GM12892 (cell line): ENCODE measurements at places on chromosomes 16 and 17.
A peak's percentile ranks its signal among the peaks of the same experiment; 100 is the strongest.

GRCh38 chr17:80664217-80664790 lies 119.7 kb downstream of the RPTOR start:
- DNase-seq = no peak

GRCh38 chr16:69371564-69371963 lies 14.2 kb downstream of the TERF2 start:
- no peak for DNase-seq

DNA sequence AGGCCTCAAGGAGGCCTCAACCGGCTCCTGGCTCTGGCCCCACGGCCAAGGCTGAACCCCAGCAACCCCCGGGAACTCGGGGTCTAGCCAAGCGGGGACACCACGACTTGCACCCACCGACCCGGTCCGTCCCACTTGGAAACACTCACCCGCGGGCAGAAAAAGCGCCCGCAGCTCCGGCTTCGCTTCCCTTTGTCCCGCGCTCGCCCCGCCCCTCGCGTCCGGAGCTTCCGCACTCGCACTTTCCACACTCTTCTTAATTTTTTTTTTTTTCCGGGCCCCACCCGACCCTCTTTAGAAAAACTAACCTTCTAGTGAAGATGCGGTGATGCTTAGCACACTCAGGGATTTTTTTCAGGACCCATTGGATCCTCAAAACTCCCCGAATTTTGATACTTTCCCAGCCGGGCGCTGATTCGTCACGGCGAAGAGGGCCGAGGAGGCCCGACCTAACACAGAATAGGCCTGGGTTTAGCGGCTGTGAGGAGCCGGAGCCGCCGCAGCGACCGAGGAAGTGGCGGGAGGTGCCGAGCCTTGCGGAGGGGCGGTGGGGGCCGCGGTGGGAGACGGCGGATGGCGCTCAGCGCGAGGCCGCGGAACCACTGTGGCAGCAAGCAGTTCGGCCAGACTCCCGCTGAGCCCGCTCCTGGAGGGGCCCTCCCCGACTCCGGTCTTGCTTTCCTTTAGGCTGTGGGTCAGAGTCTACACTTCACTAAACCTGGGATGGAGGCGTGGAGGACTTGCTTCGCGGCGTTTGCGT lies at the start of gene SMARCE1:
TSS of gene SMARCE1 (minus strand) at position 195 of the 760 bp plus-strand sequence. CDS start 2,016 bp downstream, outside the sequence.
- peak; percentile 54 for DNase-seq

DNA sequence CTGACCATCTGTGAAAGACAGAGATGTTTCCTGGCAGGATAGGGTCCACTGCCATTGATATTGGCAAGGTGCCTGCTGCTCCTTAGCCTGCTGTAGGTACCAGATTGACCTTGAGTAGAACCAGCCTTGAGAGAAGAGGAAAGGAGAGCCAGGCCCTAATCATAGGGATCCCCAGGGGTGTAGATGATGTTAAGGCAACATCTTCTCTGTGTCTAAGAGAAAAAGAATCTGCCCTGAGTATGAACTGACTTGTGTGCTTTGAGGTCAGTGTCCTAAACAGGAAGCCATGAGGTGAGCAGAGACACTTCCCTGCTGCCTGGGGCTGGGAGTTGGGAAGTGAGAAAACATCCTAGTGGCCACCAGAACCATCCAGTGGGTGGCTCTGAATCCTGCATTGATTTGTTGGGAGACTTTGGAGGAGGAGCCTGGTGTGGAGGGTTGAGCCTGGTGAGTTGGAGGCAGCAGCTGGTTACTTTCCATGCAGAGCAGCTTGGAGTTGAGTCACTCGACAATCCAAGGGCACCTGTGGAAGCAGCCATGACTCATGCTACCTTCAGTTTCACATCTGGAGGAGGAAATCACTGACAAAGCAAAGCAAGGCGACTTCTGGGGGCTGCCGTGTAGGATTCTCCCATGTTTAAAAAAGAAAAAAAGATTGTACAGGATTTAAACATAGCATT lies 47.8 kb downstream of the BMERB1 start:
- DNase-seq = no peak

DNA sequence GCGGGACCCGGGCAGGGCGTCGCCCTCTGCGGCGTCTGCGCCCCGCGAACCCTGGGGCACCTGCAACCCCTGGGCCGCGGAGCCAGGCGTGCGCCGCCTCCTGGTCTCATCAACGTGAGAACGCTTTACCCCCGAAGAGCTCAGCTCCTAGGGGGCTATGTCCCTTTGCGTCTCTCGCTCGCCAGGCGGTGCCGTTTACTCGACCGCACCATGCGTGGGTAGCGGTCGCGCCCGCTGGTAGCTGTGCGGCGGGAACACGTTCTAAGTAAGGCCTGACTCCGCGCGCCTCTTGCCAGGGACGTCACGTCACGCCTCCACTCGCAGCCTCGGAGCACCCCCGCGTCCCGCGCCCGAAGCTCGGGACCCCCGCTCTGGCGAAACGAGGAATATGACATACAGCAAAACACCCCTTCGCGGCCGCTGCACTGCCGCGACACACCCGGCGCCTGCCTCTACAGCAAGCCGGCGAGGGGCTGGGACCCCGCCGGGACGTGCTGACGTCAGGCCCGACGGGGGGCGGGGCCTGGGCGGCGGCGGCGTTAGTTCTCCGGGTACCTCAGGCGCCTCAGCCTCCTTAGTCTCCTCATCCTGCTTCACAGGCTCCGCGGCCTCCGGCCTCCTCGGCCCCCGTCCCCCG lies at the start of gene RAB11FIP3:
TSS of gene RAB11FIP3 (plus strand) at position 568 of the 637 bp plus-strand sequence. CDS start 358 bp downstream, outside the sequence.
- peak; percentile 93 for DNase-seq

GRCh38 chr17:31575043-31575442 lies 183.6 kb downstream of the RAB11FIP4 start:
- no peak for DNase-seq

DNA sequence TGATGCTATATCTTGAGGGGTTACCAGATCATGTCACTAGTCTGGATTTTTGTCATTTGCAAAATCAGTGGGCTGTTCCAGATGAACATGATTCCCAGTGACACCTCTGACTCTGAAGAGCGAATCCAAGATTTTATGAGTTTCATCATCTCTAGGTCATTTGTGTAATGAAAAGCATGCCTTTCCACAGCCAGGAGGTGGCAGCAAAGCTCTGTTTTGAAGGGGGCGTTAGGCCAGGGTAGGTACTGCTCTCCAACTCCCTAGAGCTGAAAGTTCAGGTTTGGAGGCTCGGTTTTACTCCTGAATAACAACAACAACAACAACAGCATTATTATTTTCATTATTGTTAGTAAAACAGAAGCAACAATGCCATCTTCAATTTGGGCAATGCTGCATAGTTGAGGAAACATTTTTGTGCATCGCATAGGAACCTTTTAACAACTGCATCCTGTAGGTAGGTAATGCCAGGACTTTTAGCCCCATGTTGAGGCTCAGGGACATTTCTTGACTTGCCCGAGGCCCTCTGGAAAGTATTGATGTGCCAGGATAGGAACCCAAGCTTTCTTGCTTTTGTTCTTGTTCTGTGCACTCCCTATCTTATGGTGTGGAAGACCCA lies 77.0 kb downstream of the MYH13 start:
- DNase-seq = no peak
